ENCODE measurements at places on chromosomes 3 and 15. TPM values are rescaled to one million over a fixed set of nuclear protein-coding genes. Genes with fewer than 3 reads are reported as not detected.

Gene THRB
- total RNA-seq = 13.1 TPM

Gene SH2D7
- total RNA-seq = not detected

Gene SLC7A14
- not detected for total RNA-seq

Gene CHRM5
- not detected for total RNA-seq

Gene ACP3
- total RNA-seq = not detected

Gene SLC27A2
- total RNA-seq = 0.31 TPM

Gene IRAK2
- total RNA-seq = 2.5 TPM

Gene ASB14
- not detected for total RNA-seq

All from mammary epithelial cell (primary cell).